ENCODE measurements at places on chromosomes 4 and X. TPM values are rescaled to one million over a fixed set of nuclear protein-coding genes. Genes with fewer than 3 reads are reported as not detected.

HS3ST1 gene
- total RNA-seq, result not detected

DNA sequence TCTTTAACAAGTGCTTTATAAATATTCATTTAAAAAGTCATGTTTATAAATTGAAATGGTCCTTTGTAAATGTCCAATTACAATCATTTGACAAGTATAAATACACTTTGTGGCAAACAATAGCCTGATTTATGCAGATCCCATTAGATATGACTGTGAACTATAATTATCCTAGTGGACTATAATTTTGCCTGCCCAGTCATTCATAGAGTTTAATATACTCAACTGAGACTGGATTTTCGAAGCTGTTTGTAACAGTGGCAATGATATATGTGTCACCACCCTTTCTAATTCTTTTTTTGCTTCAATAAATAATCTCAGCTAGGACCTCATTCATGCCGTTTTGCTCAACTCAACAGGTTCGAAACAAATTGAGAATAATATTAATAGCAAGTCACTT lies 732.0 kb downstream of the PCDH18 start:
- no peak for DNase-seq
- H3K4me3 ChIP-seq, result no peak overlapping the region
- no peaks in the 10 kb centered on the region for H3K27me3 ChIP-seq
- H3K36me3 ChIP-seq, result no peaks in the 10 kb centered on the region

DNA sequence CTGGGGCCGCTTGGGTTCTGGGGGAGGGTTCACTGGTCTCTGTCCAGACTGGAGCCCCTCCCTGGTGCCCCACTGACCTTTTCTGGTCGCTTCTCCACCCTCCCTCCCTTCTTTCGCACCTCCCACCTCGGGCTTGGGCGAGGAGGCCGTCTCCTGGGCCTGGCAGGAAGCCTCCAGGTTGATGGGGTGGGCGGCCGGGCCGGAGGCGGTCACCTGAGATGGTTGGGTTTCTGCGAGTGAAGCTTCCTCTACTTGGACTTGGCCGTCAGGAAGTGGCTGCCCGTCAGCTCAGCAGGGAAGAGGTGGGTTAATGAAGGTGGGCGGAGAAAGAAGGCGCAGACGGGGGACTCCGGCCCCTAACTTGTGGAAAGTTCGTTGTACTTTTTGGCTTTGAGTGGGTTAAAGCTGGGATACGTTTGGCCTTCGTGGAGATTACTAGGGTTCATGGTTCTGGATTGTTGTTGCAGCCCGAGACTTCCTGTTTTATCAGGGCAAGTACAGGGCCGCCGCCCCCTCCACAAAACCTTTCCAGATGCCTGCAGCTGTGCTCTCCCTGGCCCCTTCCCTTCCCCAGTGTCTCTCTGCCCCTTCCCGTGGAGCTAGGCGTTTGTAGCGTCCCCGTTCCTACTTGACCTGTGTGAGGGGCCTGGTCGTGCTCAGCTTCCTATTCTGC lies 1.2 kb downstream of the AKAP17A start:
- H3K4me1 ChIP-seq, result no peaks in the 10 kb centered on the region
- H3K4me3 ChIP-seq, result peak overlapping the region; percentile 66
- H3K27me3 ChIP-seq, result no peaks in the 10 kb centered on the region
- DNase-seq, result peak; percentile 20
- peaks cover 33% of the 10 kb centered on the region for H3K36me3 ChIP-seq

DNA sequence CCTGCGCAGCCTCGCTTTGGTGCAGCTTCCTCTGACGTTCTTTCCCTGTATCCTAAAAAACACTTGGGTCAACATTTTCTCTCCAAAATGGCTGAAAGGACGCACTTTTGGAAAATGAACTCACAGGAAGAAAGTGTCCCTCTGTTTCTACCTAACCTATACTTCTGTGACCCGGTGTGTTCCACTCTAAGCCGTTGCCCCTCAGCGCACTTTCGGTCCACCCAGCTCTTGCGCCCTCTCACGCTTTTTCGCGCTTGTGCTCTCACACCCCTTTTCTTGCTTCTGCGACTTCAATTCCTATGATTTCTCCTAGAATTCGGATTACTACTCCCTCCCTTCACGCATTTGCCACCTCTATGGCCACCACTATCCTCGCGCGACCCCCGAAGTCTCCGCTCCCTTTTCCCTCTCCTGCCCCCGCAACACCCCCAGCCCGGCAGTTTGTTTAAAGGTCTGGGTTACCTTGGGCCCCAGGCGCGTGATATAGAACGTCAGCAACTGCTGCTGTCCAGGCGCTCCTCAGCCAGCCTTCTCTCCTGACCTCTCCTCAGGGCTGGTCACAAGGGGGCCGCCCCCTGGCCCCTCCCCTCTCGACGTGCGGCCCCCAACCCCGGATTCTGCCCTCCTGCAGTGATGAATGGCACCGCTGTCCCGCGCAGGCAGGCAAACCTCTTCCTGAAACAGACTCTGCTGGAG lies at the start of gene USP51:
USP51 (minus strand) TSS at position 535 of the 696 bp plus-strand sequence. CDS start 909 bp downstream, outside the sequence.
- no peak for DNase-seq
- H3K27ac ChIP-seq, result peak within 1 kb of the TSS; percentile 61
- H3K27me3 ChIP-seq, result no peaks in the 10 kb centered on the region
- peak within 1 kb of the TSS; percentile 64 for H3K4me3 ChIP-seq
- H3K4me1 ChIP-seq, result no peaks in the 10 kb centered on the region

- H3K4me1 ChIP-seq, result no peaks in the 10 kb centered on the region
- H3K4me3 ChIP-seq, result no peak overlapping the region
- no peaks in the 10 kb centered on the region for H3K36me3 ChIP-seq
- no peak for DNase-seq
These were observed 138.6 kb upstream of the SMARCAD1 start for GRCh38 chr4:94068753-94069719.

DNA sequence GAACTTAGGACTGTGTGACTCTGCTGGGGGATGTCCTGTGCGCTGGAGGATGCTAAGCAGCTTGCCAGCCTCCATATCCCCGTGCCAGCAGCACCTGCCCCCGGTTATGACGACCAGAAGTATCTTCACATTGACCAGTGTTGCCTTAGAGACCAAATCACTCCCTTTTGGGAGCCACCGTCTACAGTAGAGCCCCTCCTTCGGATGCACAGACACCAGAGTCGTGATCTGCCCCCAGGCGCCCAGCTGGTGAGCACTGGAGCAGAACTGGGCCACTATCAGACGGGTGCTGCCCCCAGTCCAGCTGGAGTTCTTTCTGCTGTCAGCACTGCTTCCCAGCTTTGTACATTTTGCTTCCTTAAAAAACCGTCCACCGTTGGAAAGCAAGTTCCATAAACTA lies 30.0 kb upstream of the TADA2B start:
- H3K4me1 ChIP-seq, result no peaks in the 10 kb centered on the region
- H3K27me3 ChIP-seq, result no peaks in the 10 kb centered on the region
- no peak overlapping the region for H3K27ac ChIP-seq
- peaks cover 46% of the 10 kb centered on the region for H3K36me3 ChIP-seq

DNA sequence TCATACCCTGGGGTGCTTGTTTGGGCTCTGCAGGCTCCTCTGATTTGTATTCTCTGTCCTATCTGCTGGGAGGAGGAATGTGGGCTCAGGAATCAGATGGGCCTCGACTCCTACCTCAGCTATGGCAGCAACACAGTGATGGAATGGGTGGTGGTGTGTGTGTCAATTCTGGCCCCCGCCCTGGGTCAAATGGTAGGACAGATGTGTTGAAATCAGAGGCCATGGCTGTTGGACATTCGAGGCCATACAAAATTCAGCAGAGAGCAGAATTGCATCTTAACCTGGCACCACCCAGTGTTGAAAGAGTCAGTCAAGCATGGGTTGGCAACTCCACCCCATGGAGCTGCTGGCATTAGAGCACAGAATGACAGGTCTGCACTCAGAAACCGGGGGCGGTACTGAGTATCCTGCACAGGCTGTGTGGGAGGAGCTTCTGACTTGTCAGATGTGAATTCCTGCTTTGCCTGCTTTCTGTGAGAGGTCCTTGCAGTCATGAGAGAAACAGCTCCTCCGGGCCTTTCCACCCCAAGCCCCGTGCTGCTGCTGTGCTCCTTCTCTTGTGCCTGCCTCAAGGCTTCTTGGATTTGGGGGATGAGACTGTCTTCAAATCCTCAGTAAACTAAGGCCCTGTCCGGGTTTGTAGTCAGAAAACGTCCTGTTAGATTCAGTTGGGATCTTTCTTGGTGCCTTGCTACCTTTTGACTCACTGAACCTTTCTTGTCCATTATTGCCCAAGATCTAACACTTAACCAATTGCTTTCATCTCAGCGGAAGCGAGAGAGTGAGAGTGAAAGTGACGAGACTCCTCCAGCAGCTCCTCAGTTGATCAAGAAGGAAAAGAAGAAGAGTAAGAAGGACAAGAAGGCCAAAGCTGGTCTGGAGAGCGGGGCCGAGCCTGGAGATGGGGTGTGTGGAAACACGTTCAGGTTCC lies 13.0 kb downstream of the DKC1 start:
- H3K27ac ChIP-seq, result no peak overlapping the region
- peaks cover 38% of the 10 kb centered on the region for H3K36me3 ChIP-seq
- DNase-seq, result no peak
- no peaks in the 10 kb centered on the region for H3K4me1 ChIP-seq
- no peak overlapping the region for H3K4me3 ChIP-seq

DNA sequence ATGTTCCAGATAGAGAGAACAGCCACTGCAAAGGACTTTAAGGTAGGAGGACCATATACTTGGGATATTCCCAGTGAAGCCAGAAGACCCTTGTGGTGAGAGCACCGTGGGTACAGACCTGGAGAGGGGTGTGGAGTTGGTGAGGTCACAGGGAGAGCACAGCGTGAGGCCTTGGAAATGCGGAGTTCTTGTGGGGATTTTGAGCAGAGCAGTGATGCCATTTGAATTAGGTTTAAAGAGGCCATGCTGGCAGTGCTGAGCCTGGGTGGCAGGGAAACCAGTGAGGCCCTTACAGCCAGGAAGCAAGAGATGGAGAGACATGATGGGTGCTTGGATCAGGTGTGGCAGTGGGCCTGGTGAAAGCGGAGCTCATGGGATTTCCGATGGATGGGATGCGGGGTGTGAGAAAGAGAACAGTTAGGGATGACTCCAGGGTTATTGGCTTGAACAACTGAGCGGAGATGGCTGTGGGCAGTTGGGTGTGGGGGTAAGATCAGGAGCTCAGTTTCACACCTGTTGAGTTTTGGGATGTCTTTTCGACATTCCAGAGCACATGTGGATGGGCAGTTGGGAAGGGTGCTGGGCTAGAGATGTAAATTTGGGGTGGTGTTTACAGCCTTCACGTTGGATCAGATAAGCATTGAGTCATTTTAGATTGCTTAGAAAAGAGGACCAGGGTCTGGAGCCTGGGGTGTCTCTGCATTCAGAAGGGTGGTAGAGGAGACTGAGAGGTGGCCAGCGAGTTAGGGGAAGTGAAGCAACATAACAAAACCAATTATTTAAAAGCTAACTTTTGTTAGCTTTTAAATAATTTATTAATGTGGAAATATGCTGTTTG lies 68.9 kb downstream of the TMEM131L start:
- H3K27ac ChIP-seq, result peak overlapping the region; percentile 26
- H3K36me3 ChIP-seq, result peaks cover 2% of the 10 kb centered on the region
- no peaks in the 10 kb centered on the region for H3K27me3 ChIP-seq
- H3K4me1 ChIP-seq, result peaks cover 58% of the 10 kb centered on the region

GRCh38 chrX:109485470-109486340 lies 3.8 kb upstream of the GUCY2F start:
- no peaks in the 10 kb centered on the region for H3K4me1 ChIP-seq
- no peaks in the 10 kb centered on the region for H3K27me3 ChIP-seq
- H3K27ac ChIP-seq, result no peak overlapping the region
- H3K36me3 ChIP-seq, result no peaks in the 10 kb centered on the region
- peak; percentile 69 for DNase-seq
- no peak overlapping the region for H3K4me3 ChIP-seq

All from SJCRH30 (cell line).